ENCODE measurements at places on chromosomes 12 and 14.

DNA sequence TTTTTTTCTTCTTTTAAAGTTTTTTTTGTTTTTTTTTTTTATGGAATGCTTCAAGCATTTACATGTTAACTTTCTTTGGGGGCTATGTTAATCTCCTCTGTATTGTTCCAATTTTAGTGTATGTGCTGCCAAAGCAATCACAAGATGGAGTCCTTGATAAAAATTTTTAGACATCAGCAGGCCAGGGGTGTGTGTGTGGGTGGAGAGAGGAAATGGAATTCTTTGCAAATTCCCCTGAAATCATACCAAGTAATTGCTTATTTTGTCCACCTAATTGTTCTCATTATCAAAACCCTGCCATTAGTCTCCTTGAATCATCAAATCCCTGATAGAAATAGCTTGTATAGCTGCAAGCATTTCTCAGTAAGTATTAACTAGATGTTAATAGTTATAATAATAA is 21.7 kb downstream of the RNF212B start:
- no peak for DNase-seq

DNA sequence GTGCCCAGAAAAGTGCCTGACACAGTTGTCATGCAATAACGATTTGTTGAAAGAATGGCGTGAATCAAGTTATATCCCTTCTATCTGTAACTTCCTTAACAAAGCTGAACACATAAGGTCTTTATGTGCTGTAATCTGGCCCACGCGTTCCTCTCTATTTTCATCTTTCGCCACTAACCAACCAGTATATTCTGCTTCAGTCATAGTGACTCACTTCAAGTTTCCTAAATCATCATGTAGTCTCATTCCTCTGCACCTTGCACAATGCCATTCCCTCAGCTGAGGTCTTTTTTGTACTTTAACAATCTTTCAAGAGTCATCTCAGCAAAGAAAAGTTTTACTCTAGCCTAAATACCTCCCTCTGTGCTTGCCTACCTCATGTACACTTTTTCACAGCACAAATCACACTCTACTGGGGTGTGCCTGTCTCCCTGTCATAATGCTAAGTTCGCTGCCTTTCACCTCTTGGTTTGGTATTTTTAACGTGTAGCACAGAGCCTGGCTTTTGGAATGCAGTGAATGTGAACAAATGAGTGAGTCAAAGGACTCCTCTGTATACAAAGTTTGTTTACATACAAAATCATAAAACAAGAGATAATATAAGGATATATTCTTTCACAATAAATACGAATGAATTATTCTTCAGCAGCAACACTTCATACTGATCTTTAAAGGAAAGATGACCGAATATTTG is 2.9 kb upstream of the CMAS start:
- DNase-seq, result no peak

DNA sequence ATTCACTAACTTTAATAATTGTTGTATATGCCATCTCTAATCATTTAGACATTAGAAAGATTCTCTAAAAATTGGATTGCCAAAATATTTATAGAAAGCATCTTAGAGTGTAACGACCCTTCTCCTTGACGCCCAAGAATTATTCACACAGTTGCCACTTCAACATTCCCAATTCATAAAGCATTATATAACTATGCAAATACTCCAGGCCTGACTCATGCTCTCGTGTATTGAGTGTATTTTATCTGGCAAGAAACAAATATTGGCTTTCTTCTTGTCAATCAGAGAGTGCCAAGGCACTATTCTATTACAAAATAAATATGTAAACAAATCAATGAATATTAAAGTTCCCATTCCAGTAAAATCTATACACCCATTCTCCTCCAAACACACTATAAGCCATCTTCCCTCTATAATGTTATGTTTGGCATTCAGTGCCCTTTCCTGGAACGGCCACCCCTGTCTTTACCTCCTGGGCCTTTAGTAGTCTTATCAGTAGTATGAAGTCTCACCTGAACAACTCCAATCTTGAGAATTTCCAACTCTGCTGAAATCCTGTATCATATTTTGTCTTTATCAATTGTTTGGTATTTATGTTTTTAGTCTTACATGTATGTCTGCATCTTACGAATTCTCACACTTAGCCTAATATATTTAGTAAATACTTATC is 182.6 kb downstream of the PIK3C2G start:
- DNase-seq, result no peak

- no peak for DNase-seq
Measured at GRCh38 chr12:53830631-53831030, 78.9 kb upstream of the CISTR start.

DNA sequence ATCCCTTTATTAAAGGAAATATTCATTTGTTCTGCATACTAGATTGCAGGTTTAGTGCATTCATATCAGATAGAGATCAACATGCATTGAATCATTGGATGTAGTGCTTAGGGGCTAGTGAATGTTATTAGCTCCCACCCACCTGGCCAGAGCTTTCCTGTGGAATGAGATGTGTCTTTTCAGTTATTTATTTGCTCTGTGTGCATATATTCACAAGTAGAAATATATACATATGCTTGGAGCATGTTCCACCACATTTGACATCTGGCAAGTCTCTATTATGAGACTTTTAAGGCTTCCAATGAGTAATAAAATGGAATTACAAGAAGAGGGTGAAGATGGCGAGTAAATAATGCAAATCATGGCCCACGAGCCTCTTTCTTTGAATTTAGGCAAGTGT is 180.0 kb upstream of the LMO3 start:
- no peak for DNase-seq

- peak; percentile 13 for DNase-seq
Measured at GRCh38 chr14:90060312-90060964, 1.4 kb upstream of the KCNK13 start.

DNA sequence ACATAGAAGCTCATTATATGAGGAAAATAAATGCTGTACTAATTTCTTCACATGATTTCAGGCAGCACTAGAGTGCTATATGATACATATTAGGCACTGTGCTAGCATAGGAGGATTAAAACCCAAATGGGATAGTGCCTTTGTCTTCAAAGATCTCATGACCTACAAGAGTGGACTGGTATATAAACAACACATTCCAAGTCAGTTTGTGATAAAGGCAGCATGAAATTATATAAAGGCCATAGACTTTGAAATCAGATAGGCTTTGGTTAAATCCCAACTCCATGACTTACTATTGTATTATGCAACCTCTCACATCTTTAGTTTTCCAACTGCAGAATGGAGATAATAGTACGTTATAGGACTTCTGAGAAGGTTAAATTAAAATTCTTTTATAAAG is 179.7 kb downstream of the RAD51B start:
- DNase-seq, result no peak

GRCh38 chr12:76944892-76945291 is 66.1 kb upstream of the CSRP2 start:
- DNase-seq, result no peak

DNA sequence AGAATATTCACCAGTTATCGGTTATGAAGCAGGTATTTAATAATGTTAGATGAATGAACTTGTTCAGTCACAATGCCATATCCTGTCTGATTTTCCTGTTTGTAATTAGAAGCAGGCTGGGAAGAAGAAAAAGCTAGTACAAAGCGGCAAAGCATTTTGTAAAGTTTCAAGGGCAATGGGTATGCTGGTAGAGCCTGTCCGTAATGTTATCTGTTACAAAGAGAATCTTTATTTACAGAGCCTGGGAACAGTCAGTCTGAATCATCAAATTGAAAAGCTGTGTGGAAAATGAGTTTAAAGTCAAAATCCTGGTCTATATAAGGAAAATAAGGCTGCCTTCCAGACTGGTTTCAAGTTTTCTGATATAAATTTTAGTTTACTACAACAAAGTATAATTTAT is 40.5 kb downstream of the PARP11 start:
- DNase-seq, result no peak

- no peak for DNase-seq
Measured at GRCh38 chr14:58294201-58294600, 4.2 kb upstream of the ARID4A start.

- no peak for DNase-seq
Measured at GRCh38 chr12:108846290-108846701, 11.1 kb downstream of the SSH1 start.

GRCh38 chr12:111424793-111425251 is 19.1 kb downstream of the SH2B3 start:
- no peak for DNase-seq

DNA sequence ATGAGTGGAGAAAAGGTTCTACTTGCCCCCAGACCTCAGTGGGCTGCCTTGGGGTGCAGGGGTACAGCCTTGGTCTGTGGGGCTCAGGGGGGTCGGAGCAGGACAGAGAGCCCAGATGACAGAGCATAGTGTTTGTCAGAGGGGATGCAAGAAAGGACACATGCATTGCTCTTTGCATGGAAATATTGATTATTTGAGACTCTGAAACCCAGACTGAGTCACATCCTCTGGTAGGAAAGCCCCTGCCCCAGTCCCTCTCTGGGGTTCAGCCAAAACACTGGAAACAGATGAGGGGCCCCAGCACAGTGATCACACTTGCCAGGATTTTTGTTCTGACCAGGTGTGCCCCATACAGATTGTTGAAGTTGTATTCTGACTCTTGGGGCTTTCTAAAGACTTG is 1094.4 kb downstream of the BCL11B start:
- no peak for DNase-seq

GRCh38 chr12:46442738-46443137 is 70.2 kb upstream of the SLC38A2 start:
- DNase-seq, result no peak

DNA sequence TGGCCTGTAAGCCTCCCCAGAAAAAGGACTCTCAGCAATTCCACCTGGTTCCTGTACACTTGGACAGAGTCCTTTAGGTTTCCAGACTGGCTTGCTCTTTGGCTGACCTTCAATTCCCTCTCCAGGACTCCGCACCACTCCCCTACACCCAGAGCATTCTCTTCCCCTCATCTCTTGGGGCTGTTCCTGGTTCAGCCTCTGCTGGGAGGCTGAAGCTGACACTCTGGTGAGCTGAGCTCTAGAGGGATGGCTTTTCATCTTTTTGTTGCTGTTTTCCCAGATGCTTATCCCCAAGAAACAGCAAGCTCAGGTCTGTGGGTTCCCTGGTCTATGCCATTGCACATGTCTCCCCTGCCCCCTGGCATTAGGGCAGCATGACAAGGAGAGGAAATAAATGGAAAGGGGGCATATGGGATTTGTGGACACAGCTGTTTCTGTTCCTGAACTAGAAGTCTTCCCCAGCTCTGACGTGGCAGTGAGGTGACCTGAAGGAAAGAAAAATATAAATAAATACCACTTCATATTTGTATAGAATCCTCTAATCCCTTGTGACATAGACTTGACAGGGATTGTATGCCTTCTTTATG is 1.3 kb downstream of the RNASE7 start:
- DNase-seq, result no peak

GRCh38 chr12:45668641-45669040 is 60.9 kb upstream of the ARID2 start:
- DNase-seq, result no peak

GRCh38 chr12:9727813-9728212 is 5.1 kb downstream of the CLECL1 start:
- no peak for DNase-seq

GRCh38 chr12:122643207-122643805 is 59.9 kb downstream of the HCAR2 start:
- DNase-seq, result no peak

Measured in cortex of kidney (tissue), 1 donor.